ENCODE measurements at places on chromosomes 4 and X.

- no peak for DNase-seq
Measured at GRCh38 chr4:97123573-97123972, 1019.7 kb downstream of the STPG2 start.

DNA sequence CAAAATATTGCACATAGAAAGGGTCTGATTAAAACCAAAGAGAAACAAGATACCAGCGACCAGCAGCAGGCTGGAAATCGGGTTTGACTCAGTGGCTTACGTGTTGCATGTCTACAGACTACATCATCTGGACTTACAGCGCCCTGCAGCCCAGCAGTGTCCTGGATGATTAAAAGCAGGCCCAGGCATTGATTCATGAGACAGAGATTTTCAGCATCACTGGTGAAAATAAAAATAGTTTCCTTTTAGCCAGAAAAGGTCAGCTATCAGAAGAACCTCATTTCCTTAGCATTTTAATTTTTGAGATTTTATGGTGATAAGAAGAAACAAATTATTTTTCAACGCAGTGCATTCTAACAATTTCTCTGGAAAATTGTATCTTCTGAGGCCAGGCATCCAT lies 190.6 kb downstream of the PTTG2 start:
- peak; percentile 90 for DNase-seq

GRCh38 chr4:168920441-168921065 lies 89.5 kb downstream of the CBR4 start:
- no peak for DNase-seq

DNA sequence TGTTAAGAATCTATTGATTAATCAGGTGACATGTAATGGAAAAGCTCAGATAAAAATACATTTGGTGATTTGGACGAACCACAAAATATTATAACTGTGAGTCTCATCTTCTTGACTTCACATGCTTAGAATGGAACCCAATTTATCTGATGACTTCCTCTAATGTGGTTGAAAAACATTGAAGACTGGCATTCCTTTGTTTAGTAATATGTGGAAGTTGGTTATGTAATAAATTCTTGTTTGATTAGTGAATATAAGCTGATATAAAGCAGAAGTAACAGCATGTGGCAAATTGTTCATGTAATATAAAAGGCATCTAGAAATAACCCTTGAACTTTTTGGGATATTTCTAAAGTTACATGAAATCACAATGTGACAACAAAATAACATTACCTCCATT lies 9.7 kb downstream of the GIMD1 start:
- DNase-seq: no peak

- no peak for DNase-seq
Measured at GRCh38 chr4:137823007-137823406, 290.7 kb upstream of the PCDH18 start.

DNA sequence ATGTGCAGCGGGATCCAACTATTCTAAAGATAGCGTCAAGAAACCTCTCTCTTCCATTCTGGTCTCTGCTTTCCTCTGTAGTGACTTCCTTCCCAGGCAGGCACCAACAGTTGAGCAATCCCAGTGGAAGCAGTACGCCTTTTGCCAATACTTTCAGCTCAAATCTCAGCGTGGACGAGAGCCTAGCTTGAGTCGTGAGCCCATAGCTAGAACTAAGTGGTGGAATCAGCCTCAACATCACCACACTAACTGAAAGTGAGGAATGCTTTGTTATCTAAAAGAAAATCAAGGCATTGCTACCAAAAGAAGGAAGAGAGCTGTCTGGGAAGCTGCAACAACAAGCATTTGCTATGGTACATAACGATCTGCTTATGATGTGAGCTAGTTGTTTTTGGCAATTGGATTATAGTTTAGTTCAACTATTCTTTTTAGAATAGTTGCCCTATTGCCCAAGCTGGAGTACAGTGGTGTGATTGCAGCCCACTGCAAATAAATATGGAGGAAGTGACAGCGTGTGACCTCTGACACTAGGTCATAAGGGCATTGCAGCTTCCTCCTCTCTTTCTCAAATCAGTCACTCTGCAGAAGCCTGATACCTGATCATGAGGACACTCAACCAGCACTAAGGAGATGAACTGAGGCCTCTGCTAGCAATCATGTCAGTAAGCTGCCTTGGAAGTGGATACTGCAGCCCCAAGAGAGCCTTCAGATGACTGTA lies 24.7 kb upstream of the FRYL start:
- no peak for DNase-seq

GRCh38 chr4:154444958-154445357 lies 46.6 kb downstream of the DCHS2 start:
- no peak for DNase-seq

DNA sequence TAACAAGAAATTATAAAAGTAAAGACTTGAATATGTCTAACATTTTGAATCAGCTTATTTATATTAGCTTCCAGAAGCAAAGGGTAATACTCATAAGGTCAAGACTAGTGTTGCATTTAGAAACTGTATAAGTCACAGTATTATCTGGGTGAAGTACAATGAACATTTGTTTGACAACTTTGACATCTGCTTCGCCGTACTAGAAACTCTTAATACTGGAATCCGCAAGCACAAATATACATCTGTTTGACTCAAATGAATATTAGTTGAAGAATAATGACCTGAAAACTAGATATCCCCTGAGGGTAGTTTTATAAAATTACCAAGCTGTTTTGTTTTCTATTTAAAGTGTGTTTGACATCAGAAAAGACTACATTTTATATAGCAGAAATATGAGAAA lies 135.4 kb upstream of the ATOH1 start:
- no peak for DNase-seq

GRCh38 chr4:134313591-134313990 lies 112.0 kb upstream of the PABPC4L start:
- DNase-seq: no peak

DNA sequence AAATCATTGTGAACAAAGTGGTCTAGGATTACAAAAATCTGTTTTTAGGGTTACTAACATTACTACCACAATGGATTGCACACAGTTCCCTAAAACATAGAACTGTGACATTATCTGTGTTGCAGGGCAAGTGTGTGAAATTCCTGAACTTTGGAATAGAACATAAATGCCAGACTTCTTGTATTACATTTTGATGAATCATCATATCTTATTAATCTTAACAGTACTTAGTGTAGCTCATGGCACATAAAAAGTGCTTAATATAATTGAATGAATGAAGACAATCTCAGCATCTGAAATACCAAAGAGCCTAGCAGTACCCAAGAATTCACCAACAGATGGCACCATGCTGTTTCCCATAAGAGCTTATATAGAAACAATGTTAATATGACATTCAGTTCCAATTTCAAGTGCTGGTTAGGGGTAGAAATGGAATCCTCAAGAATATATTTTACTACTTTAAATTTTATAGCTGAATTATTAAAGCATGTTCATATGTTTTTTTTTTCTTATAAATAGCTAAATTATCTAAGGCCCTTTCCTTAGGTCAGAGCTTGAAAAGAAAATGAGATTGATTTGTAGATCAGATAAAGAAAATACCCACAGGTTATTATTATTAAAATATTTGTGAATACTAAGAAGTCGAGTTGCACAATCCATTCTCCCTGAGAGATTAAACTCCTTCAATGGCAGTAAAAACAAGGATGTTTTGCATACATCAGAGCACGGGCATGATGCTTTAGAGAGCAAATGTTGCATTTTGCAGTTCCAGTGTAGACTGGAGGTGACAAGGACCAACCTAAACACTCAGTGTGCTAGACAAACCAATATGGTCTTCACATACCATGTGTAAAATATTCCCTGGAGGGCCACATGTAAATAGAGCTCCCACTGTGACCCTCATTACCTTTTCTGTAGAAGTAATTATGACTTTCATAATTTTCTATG lies 25.7 kb upstream of the SHISA3 start:
- DNase-seq: peak; percentile 68

GRCh38 chrX:48956728-48957414 lies 536 bp downstream of the OTUD5 start:
- no peak for DNase-seq

DNA sequence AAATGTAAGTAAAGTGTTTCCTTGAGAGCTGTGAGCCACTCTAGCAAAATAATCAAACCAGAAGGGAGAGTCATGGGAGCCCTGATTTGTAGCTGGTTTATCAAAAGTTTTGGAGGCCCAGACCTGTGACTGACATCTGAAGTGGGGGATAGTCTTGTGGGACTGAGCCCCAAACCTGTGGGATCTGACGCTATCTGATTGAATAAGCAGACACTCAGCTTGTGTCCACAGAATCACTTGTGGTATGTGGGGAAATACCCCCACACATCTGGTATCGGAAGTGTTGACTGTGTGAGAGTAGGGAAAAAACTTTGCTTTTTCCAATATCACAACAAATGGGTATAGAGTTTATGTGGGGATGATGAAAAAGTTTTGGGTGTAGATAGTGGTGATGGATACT lies 35.4 kb downstream of the FUNDC1 start:
- DNase-seq: no peak

DNA sequence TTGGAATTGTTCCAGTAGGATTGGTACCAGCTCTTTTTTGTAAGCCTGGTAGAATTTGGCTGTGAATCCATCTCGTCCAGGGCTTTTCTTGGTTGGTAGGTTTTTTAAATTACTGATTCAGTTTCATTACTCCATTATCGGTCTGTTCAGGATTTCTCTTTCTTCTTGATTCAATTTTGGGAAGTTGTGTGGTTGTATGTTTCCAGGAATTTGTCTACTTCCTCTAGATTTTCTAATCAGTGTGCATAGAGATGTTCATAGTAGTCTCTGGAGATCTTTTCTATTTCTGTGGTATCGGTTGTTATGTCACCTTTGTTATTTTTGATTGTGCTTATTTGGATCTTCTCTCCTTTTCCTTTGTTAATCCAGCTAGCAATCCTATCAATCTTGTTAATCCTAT lies 248.7 kb downstream of the ARHGAP10 start:
- DNase-seq: no peak

DNA sequence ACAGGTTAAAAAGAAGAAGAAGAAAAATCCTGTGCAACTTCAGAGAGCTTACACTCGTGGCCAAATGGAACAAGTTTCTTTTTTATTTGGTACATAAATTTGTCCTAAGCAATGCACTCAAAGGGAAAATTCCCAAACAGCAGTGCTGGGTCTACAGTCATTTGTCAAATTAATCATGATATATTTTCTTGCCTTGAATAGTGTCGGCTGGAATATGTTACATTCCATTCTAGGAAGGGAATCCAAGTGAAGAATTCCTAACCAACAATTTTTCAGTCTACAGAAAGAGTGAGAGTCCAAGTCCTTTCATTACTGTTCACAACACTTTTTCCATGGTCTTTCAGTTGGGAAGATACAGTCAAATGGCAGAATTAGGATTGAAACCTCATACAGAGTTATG lies 63.9 kb downstream of the HAND2 start:
- no peak for DNase-seq

DNA sequence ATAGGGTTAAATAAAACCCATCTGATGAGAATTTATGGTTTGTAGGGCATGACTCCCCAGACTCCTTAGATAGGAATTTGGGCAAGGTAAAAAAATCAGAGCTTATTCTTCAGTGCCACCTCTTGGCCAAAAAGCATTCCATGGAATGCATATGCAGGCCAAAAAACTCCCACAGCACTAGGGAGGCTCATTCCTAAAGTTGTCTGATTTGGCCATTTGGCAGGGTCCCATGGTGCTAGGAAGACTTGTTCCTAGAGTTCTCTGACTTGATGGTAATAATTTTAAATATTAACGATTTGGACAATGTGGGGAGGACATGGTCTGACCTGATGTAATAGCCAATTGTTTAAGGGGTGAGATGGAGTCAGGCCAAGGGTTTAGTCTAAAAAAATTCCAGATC lies 93.0 kb downstream of the SPIN4 start:
- no peak for DNase-seq

DNA sequence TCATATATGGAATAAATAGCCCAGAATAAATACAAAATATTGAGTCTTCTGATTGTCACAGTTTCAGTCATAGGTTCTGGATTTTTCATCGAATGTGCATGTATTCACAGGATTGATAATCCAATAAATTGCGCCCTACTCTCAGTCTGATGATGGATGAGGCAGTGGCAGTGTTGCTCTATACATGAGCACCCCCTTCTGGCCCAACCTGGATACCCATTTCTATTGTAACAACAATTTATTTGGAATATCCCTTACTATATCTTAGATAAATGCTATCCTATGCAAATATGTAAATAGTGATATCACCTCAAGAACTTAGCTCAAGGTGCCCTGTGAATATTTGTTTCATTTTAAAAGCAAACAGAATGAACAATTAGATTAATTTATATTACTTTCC lies 733.7 kb upstream of the PABPC4L start:
- DNase-seq: no peak

- DNase-seq: peak; percentile 14
Measured at GRCh38 chrX:42531441-42531840, 246.5 kb downstream of the PPP1R2C start.

DNA sequence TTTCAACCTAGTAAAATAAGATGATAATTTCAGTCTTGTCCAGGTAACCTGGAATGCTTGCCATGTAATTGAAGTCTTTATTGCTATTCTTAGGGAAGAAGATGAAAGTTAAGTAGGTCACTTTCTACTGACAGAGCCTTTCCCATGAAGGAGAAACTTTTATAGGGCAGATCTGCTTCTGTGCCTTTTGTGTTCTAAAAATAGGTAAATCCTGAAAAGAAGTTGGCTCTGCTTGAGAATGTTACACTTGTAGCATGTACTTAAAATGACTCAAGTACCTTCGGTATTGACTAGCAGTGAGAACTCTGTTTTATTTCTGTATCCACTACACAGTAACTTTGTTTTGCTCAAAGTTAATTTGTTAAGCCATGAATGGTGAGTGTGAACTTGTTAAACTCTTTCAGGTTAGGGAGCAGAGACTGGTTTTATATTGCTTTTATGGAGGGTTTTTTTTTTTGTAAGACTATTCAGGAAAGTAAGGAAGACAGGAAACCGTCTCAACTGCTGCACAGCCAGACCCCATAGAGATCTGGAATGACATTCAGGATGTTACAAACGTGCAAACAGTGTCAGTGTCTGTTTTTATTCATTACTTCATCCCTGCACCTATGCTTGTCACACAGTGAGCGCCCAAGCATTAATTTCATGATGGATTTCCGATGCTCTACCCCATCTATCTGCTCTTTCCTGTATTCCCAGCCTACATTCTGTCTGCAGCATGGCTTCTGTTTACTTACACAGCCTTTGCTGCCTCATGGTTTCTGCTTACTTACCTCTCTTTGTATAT lies 53.0 kb downstream of the SEPTIN11 start:
- DNase-seq: peak; percentile 55

DNA sequence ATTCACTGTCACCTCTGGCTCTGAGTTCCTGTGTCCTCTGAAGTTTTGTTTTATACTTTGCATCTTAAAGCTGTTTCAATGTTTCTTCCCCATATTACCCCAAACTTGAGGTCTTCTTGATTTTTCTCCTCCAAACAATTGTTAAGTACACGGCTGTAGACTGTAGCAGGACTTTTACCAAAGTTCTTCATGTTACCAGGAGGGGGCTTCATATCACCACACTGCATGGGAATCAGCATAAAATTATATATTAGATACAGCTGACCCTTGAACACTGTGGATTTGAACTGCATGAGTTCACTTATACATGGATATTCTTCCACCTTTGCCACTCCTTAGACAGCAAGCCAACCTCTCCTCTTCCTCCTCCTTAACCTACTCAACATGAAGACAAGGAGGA lies 56.6 kb downstream of the SPATA18 start:
- no peak for DNase-seq

Data from umbilical cord (tissue), 2 donors.